ENCODE measurements at places on chromosomes 1 and 21.

GRCh38 chr1:226534098-226534497, 14.5 kb upstream of the STUM start:
- no peak for DNase-seq

- no peak for DNase-seq
These were observed 57.1 kb upstream of the ID3 start for GRCh38 chr1:23616292-23616824.

DNA sequence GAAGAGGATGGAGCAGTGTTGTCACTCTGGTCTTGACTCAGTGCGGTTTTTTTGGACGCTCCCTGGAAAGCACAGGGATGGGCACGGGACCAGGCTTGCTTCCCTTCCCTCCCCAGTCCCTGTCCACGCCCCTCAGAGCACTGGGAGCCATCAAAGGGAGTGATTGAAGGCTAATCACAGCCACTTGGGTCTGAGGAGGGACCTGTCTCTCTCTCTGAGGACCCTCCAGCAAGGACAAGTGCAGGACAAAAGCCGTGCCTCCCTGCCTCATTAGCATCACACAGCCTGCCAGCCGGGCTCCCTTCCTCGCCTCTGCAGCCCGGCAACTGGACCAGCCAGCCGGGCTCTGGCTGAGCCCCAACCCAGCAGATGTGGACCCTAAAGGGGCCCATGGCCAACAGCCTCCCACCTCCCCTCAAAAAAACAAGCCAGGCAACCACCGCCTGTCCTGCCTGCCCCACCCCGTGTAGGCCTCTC, 18.6 kb upstream of the PDZK1IP1 start:
- DNase-seq = no peak

DNA sequence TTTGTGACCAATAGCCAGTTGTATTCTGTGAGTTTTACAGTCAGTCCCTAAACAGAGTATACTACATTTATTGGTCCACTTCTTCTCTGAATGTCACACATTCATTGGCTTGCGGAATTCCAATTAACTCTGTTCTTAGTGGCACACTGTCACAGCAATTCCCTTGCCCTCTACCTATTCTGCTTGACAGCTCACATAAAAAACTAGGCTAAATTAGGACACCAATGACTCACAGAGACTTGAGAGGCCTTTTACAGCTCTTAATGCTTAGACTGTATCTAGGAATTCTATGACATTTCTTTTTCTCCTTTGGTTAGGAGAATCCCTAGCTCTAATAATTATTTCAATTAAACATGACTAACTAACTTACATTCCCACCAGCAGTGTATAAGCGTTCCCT, 104.1 kb downstream of the NEGR1 start:
- no peak for DNase-seq

DNA sequence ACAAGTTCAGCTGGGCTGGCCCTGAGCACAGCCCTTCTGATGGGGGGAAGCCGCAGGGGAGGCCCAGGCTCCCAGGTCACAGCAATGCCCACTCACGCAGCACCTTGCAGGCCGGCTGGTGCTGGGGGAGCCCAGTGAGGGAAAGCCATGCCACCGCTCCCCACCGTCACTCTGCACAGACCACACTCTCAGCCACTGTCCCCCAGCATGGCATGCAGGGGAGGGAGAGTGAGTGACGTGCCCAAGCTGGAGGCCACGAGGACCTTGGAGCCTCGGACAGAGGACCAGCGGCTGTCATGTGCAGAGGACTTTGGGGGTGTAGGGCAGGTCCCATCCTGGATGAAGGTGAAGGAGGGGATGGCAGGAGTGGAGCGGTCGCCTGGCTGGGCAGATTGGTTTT, 25.1 kb downstream of the SLC45A1 start:
- DNase-seq = no peak

GRCh38 chr1:191671236-191671635, 487.0 kb upstream of the RGS18 start:
- no peak for DNase-seq

DNA sequence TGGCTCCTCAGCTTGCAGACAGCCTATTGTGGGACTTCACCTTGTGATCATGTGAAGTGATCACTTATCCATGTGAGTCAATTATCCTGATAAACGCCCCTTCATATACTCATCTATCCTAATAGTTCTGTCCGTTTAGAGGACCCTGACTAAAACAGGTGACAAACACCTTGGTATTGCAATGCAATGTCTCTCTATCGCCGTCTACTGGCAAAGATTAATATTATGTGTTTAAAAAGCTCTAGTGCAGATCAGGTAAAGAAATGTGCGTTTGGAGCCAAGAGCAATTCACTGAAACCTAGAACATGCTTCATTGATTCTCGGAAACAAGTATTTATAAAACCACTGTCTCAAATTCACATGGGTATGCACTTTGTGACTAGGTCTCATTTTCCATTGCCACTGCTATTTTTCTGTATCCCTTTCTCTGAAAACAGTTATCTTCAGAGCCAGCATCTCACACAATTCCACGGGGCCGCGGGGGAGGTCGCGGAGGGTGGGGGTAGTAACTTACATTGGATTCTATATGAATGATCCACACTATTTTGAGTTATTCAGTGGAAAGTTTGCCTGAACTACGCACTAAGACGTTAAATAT, 554.6 kb upstream of the NCAM2 start:
- no peak for DNase-seq

GRCh38 chr1:5651964-5652821, 340.0 kb downstream of the NPHP4 start:
- DNase-seq = no peak

GRCh38 chr1:36269408-36269838, 36.7 kb upstream of the SH3D21 start:
- DNase-seq = no peak

DNA sequence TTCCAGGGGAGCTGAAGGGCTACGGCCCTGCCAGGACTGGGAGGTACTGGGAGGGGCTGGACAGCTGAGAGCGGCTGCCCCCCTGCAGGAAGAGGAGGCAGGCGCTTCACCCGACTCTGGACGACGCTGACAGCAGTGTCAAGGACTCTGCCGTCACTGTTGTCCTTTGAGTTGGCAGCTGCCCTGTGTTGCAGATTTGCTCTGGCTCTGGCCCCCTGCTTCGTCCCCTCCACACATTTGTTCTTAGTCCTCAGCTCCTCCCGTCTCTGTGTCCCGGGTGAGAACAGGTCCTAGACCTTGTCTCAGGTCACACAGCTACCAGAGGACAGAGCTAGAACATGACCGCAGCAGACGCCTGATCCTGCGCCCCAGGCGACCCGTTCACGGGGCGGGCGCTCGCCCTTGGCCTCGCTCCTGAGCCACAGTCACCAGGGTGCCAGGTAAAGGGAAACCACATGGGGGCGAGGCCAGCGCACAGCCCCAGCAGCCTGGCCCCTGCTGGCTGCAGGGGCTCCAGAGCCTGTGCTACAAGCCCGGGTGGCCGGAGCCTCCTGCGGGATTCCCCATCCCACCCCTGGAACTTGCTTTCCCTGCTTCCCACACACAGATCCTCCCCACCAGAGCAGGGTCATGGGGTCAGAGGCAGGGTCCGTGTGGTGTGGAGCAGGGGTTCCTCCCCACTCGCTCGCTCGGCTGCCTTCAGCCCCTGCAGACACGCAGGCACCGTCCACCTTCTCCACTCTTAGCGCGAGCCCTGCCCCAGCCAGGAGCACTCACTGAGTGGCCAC, 10.7 kb upstream of the NPHP4 start:
- DNase-seq = peak; percentile 17

- DNase-seq = peak; percentile 63
These were observed 22.8 kb upstream of the TARS2 start for GRCh38 chr1:150464422-150464826.

- no peak for DNase-seq
These were observed 49.5 kb downstream of the FASLG start for GRCh38 chr1:172708452-172708851.

DNA sequence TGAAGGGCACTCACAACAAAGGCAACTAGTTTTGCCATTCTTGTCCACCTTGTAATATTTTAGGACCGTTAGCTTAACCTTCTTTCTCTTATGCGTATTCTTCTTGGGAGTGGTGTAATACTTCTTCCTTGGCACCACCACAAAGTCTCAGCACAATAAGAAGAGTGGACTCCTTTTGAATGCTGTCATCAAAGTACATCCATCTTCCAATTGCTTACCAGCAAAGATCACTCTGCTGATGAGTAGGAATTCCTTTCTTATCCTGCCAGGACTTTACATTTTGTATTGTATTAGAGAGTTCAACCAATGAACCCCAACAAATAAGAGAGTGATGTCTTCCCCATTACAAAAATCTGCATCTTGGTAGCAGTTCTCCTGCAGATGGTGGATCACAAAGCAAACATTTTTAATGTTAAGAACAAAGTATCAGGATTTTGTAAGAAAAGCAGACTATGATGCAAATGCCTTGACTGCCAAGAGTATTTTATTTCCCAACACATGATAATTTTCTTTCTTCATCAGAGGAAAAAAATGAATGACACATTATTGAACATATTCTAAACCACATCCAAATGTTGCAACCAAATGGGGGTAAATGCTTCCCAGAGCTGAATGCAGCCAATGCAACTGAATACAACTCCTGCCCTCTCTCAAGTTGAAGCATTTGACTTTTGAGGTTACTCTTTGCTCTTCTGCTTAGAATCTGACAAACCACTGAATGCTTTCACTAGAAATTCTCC, 5.1 kb upstream of the ARNT start:
- DNase-seq = peak; percentile 19

DNA sequence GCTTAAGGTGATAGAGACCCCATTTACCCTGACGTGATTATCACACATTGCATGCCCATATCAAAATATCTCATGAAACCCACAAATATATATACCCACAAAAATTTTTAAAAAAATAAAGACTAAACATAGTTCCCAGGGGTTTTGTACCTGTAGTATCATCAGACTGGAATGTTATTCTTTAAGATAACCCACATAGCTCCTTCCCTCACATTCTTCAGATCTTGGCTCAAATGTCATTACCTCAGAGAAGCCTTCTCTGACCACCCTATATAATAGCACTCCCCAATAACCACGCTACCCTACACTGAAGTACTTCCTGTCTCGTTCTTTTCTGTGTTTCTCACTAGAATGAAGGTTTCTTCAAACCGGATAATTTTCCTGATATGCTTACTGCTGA, 138.3 kb upstream of the SNX7 start:
- no peak for DNase-seq

DNA sequence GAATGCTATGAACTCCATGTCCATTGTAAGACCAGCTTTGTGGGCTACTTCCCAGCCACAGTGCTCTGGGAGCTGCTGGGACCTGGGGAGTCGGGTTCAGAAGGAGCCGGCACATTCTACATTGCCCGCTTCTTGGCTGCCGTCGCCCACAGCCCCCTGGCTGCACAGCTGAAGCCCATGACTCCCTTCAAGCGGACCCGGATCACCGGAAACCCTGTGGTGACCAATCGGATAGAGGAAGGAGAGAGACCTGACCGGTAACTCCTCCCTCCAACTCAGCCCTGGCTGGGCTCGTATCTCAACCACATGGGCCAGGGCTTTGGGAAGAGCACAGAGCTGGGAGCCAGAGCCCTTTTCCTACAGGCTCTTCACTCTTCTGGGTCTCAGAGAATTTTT, 15.4 kb downstream of the MOV10 start:
- no peak for DNase-seq

- peak; percentile 42 for DNase-seq
These were observed 3.2 kb downstream of the LRRC42 start for GRCh38 chr1:53949023-53949990.

- no peak for DNase-seq
These were observed 4.5 kb downstream of the MMEL1 start for GRCh38 chr1:2628191-2628932.

DNA sequence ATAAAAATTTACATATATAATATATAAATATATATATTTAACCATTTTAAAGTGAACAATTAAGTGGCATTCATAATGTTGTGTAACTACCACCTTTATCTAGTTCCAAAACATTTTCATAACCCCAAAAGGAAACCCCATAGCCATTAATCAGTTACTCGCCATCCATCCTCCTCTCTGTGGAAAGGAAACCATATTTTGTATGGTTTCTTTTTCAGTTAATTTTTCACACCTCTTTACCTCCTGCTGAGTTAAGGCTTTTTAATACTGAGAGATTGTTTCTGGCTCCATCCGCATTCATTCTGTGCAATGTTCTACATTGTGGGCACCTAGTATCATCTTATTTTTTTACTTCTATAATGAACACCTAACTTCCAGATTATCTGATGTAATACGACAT, 512.1 kb downstream of the LMO4 start:
- no peak for DNase-seq

- DNase-seq = no peak
These were observed 36.7 kb downstream of the FH start for GRCh38 chr1:241482761-241483250.

DNA sequence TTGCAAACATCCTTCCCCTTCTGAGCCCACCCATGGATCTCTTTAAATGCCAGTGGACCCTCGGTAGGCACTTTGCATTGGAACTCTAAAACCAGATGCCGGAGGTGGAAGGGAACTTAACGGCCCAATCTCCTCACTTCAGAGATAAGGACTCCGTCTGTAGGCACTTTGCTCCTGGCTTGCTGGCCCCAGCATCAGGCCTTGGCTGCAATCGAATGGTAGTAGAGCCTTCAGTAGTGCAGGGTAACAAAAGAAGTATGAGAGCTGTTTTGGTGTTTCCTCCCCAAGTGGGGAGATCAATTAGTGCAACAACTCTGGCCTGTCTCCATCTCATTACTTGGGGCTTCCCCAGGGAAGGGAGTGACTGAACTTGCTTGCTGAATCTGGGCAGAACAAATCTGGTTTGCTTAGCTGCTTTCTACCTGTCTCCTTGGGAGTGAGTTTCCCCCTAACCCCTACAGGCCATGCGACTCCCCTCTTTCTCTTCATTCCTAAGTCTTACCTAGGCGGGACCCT, 70.8 kb downstream of the TENT5C start:
- no peak for DNase-seq

GRCh38 chr1:76006234-76006633, 68.3 kb upstream of the ST6GALNAC3 start:
- no peak for DNase-seq

DNA sequence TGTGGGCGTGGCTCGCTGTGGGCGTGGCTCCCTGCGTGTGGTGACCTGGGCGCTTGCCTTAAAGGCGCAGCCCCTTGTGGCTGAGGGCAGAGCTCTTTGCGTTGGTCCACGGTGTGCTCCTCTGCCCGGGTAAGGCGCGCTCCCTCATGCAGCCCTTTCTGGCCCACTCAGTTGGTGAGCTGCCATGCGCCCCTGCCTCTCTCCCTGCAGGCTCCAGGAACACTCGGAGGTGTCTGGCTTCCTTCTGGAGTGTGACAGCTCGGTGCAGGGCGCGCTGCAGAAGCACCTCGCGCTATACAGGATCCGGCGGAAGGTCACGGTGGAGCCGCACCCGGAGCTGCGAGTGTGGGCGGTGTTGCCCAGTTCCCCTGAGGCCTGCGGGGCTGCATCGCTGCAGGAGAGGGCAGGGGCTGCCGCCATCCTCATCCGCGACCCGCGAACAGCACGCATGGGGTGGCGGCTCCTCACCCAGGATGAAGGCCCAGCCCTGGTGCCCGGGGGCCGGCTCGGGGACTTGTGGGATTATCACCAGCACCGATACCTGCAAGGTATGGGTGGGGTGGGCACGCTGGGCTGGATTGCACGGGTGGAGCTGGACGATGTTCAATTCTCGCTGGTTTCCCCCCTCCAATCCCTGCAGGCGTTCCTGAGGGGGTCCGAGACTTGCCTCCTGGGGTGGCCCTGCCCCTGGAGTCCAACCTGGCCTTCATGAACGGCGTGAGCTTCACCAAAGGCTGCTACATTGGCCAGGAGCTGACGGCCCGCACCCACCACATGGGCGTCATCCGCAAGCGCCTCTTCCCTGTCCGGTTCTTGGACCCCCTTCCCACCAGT, 9.1 kb downstream of the IBA57 start:
- DNase-seq = peak; percentile 52
